T-helper 22 cell (primary cell): ENCODE measurements at places on chromosomes 13 and 19.

DNA sequence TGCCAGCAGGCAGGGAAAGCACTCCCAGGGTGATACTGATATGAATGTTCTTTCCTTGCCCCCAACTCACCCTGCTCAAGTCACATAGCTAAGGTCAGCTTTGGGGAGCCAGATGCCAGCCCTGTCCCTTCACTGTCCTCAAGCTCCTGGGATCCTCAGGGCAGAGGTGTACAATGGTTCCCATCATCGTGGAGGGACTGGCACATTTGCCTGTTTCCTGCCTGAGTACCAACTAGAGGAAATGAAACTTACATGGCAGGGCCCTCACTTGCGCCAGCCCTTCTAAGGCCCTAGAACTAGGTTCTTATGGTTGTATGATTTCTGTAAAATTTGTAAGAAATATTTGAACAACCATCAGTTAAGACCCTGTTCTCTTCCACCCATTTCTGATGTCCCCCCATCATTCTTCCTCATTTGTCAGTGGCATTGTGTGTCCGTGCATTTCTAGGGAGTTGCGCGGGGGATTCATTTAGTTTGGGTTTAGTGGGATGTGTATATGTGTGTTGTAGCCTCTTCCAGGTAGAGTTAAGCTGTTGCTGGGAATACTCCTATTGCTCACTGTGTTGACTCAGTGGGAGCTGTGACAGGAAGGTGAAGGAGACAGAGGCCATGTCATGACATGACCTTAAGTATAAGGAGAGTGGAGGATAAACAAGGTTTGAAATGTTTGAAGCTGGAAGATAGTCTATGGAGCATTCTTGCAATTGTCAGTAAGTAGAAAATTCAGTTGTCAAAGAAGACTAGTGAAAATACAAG lies 41.3 kb upstream of the RCBTB2 start:
- DNase-seq: no peak

DNA sequence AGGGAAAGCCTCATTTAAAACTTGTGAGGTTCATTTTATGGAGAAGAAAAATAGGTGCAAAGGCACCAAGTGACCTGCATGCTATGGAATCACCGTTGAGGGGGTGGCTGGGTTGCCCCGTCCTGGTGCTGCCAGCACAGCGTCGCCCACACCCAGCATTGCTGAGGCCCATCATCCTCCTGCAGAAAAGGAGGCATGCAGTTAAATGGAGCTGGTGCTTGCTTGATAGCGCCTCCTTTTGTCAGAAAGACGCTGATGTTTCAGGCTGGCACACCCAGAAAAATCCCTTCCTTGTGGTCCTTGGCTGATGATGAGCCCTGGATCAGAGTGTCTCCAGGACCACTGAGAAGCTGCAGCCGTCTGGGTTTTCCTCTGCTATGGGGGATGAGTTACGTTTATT lies 36.9 kb downstream of the DHRS12 start:
- DNase-seq: no peak

DNA sequence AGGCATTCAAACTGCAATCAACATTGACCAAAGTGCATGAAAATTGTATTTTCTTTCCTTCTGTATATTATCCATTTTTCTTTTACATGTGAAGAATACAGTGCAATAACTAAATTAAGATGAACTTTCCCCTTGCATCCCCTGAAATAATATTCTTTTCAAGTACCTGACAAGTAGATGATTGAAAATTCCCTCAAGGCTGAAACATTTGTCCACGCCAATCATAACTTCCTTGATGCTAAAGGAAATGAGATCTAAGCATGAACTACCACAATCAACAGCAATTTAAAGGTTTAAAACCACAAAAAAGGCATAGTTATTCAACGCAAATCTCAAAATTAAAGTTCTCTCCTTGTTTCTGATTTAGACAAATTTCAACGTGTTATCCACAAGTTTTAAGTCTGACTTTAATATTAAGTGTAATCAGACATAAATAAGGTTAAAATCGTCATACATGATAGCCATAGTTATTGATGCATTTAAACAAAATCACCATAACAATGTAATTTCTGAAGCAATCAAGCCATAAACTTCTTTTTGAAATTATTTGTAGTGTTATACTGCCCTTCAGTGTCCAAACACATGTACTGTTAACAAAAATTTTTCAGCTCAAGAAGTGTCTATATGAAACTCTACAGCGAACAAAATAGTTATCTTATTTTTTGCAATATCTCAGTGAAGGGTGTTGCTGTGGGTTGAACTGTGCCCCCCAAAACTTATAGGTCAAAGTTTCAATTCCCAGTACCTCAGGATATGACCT lies 169.5 kb downstream of the DCLK1 start:
- DNase-seq: no peak

GRCh38 chr19:741506-742131 lies 9.3 kb upstream of the MISP start:
- no peak for DNase-seq

- no peak for DNase-seq
Measured at GRCh38 chr13:28658539-28658795, 463 bp upstream of the POMP start.

DNA sequence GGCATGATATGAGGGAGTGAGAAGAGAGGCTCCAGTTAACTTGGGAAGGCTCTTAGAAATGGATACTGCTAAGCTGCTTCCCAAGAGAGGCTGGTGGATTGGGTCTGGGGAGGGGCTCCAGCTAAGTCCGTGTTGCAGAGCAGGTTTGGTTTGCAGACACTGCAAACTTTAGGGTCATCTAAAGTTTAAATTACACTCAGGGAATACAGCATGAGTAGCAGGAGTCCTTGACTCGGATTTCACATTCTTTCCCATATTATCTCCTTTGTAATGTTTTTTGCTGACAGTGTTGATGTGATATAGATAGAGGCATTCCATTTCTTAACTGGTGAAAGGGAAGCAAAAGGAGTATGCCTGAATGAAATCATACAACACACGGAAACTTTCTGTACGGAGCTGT lies 31.9 kb downstream of the SGCG start:
- no peak for DNase-seq

- no peak for DNase-seq
Measured at GRCh38 chr13:98761986-98762616, 9.6 kb upstream of the SLC15A1 start.

- DNase-seq: no peak
Measured at GRCh38 chr13:108325863-108326262, 56.3 kb downstream of the TNFSF13B start.

DNA sequence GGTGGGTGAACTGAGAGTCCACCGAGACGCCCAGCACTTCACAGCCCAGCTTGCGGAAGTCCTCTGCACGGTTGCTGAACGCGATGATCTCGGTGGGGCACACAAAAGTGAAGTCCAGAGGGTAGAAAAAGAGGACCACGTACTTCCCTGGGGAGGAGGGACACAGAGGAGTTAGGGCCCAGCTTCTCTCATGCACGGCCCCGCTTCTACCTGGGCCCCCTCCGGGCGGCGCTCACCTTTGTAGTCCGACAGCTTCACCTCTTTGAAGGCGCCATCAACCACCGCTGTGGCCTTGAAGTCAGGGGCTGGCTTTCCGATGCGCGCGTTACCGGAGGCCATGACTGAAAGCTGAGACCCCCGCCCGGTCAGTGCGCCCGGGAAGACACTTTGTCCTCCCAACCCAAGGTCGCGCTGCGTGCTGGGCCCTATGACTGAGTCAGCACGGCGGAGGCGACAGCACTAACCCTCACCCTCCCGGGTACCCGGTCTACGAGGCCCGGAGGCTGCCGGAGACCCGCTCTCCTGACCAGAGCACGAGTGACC lies 606 bp downstream of the PRDX2 start:
- DNase-seq: no peak

DNA sequence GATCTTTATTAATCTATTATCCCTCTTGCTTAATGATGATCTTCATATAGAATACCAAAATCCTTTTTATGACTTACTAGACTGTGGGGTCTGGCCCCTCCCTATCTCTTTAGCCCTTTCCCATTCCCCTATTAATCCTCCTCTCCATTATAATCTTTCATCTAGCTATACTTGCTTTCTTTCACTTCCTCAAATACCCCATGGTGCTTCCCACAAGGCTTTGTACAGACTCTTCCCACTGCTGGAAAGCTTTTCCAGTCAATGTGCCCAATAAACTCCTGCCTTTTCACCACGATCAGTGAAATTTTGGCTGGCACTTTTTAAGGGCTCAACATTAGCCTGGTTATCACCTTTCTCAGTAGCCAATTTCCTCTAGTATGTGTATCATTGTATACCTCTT lies 3.2 kb upstream of the EBPL start:
- DNase-seq: no peak

DNA sequence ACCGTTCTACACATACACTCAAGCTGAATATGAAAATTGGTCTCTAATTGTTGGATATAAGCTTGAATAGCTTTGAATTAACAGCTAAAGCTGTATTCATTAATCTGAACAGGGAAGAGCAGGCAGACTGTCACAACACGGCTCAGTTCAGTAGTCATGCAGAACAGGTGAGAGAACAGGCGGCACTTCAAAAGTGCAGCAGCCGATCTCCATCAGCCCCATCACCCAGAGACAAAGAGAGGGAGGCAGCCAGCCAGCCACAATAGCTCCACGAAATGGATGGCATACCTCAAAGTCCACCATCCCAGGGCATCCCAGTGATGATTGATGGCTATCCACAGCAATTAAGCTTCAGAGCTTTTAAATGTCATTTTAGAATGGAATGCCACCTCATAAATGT lies 419.2 kb downstream of the OLFM4 start:
- no peak for DNase-seq

GRCh38 chr13:68940049-68940448 lies 1167.6 kb upstream of the ATXN8OS start:
- DNase-seq: no peak

GRCh38 chr19:11044431-11044830 lies 44.8 kb upstream of the LDLR start:
- no peak for DNase-seq
